ENCODE measurements at places on chromosomes 13 and 19.
A peak's percentile ranks its signal among the peaks of the same experiment; 100 is the strongest.

DNA sequence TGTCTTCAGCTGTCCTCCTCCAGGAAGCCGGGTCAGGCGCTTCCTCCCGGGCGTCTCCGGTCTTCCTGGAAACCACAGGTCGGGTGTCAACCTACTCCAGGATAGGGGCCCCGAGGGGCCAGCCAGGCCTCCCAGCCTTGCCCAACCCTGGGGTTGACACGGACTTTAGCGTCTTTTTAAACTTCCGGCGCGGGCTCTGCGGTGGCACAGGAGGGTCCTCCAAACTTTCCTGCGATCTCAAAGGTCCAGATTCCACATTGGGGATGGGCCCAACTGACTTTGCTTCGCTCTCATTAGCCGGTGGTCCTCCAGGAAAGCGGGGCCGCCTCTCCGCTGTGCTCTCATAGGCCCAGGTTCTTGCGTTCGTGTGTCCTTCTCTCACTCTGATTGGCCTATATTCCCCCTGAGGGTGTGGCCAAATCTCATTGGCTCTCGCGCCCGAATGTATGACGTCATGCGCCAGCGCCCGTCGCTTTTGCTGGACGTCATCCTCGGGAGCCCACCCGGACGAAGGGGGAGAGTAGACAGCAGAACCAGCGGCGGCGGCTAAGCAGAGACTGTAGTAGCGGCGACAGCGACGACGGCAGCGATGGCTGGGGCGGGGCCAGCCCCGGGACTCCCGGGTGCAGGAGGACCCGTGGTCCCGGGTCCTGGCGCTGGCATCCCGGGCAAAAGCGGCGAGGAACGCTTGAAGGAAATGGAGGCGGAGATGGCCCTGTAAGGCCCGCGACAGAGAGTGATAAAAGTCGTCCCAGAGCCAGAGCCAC is at the start of gene RBM42:
TSS of gene RBM42 (plus strand) at position 472 of the 767 bp plus-strand sequence. CDS start at position 590, 118 bp downstream.
- peak; percentile 45 for DNase-seq

- DNase-seq: no peak
Observed at GRCh38 chr13:31385540-31385939, 185.8 kb downstream of the B3GLCT start.

- no peak for DNase-seq
Observed at GRCh38 chr13:64546371-64546770, 2683.8 kb downstream of the PCDH9 start.

GRCh38 chr19:17847538-17848366 is at the start of gene JAK3:
JAK3 (minus strand) TSS chr19:17847982; CDS start chr19:17844417, 3,565 bp downstream.
- DNase-seq: no peak

DNA sequence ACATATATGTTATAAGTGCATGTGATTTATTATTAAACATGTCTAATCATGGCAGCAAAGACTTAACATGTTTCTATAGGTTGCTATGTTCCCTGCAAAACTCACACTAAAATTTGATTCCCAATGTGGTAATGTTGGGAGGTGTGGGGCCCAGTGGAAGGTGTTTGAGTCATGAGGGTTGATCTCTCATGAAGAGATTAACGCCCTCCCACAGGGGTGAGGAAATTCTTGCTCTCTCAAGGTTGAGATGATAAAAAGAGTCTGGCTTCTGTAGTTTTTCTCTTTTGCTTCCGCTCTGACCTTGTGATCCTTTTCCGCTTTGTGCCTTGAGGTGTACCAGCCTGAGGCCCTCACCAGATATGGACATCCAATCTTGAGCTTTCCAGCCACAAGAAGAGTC is 737.5 kb upstream of the SLITRK5 start:
- no peak for DNase-seq

GRCh38 chr13:87094646-87095045 is 576.5 kb upstream of the SLITRK5 start:
- no peak for DNase-seq

- no peak for DNase-seq
Observed at GRCh38 chr13:46290434-46290833, 78.7 kb downstream of the LRRC63 start.

- no peak for DNase-seq
Observed at GRCh38 chr13:107680115-107680514, 535.2 kb downstream of the LIG4 start.

DNA sequence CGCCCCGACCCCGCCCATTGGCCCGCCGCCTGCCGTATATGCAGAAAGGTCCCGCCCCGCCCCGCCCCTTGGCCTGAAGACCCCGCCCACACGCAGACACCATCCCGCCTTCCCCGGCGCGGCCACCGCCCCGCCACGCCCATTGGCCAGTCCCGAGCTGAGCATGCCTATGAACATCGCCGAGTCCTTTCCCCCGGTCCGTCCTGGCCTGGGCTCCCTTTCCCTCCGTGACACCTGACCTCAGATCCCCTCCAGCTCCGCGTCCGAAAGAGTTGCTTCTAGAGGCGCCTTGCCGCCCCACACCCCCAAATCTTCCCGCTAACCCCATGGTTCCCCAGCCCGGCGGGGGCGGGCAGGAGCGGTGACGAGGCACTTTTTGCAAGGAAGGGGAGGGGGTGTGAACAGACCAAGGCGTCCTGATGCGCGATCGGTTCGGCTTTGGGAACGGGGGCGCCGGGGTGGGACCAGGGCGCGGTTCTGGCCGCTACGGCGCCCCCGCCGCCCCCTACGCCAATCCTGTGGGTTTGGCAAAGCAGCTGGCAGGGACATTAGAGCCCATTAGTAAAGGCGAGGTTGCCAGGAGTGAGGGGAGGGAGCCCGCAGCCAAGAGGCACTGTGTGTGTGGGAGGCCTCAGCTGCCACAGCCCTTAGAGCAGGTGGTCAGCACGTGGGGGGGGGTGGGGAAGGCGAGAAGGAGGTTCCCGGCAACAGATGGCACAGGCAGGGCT is 406 bp upstream of the NUMBL start:
- no peak for DNase-seq

DNA sequence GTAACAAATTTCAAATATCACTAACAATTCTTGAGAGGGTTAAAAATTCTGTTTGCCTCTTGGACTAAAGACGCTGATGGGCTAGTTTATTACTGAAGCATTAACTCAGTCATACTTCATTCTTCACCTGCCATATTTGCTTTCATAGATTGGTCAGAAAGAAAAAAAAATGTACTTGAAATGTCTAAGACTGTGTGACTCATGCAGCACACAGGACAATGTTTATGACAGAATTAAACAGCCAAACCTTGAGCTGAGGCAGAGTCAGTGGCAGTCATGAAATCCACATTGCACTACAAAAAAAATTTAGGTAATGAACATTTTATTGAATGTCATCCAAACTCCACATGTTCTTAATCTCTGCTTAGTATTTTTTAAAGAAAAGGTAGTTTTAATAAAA is 135.6 kb downstream of the PRR20E start:
- no peak for DNase-seq

DNA sequence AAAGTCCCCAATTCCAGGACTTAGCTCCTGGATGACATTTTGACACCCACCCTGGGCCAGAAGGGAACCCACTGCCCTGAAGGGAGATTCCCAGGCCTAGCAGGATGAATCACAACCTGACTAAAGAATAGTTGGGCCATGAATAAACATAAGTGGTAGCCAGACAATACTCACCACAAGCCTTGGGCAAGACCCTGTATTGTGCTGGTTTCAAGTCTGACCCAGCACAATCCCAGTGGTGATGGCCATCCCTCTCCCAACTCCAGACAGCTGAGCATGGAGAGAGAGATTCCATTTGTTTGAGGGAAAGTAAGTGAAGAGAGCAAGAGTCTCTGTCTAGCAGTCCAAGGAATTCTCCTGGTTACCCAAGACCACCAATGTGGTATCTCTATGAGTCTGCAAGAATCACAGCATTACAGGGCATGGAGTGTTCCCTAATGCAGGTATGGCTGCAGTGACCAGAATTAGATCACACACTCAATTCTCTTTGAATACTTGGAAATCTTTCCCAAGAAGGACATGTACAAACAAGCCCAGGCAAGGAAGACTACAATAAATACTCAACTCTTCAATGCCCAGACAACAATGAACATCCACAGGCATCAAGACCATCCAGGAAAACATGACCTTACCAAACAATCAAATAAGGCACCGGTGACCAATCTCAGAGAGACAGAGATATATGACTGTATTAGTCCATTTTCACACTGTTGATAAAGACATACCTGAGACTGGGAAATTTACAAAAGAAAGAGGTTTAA is 158.0 kb downstream of the VWA8 start:
- no peak for DNase-seq

- no peak for DNase-seq
Observed at GRCh38 chr13:94666065-94666464, 46.3 kb downstream of the SOX21 start.

GRCh38 chr13:39451860-39452301 is 151.1 kb downstream of the LHFPL6 start:
- no peak for DNase-seq

DNA sequence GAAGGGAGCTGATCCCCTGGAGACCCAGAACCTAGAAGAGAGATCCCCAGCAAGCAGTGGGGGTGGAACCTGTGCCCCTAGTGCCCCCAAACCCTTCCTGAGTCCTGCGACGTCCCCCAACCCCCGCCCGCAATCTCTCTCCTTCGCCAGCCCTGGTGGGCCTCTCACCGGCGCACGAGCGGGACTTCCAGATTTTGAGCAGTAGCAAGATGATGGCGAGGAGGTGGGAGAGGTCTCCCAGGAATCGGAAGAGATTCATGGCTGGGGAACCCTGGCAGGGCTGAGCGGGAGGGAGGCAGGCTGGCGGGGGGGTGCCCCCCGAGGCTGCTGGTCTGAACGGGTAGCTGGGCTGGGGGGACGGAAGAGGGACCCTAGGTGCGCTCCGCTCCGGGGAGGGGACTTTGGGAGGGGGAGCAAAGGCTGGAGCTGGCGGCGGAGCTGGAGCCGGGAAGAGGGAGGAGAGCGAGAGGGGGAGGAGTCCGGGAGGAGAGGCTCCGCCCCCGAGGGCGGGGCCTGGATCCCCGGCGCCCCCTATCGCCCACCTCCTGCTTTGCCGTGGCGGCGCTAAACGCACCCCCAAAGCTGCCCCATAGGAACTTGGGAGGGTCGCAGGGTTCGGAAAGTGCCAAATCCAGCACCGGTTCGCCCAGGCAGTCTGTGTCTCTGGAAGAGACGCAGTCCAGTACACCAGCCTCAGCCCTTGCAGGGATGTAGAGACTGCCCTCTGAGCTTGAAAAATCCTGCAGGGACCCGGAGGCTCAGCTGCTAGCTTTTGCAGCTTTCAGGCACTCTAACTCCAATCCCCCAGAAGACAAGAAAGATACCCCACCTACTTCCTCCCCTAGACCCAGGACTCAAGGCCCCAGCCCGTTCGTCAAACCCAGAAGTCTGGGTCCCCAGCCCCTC is at the start of gene KDELR1:
TSS of gene KDELR1 (minus strand) at position 452 of the 906 bp plus-strand sequence. CDS start at position 259, 193 bp downstream.
- peak; percentile 63 for DNase-seq

GRCh38 chr13:25847145-25847544 is 204.7 kb downstream of the SHISA2 start:
- no peak for DNase-seq

- no peak for DNase-seq
Observed at GRCh38 chr13:76882431-76882830, 3.8 kb downstream of the KCTD12 start.

GRCh38 chr13:59373341-59373740 is 790.4 kb downstream of the DIAPH3 start:
- no peak for DNase-seq

DNA sequence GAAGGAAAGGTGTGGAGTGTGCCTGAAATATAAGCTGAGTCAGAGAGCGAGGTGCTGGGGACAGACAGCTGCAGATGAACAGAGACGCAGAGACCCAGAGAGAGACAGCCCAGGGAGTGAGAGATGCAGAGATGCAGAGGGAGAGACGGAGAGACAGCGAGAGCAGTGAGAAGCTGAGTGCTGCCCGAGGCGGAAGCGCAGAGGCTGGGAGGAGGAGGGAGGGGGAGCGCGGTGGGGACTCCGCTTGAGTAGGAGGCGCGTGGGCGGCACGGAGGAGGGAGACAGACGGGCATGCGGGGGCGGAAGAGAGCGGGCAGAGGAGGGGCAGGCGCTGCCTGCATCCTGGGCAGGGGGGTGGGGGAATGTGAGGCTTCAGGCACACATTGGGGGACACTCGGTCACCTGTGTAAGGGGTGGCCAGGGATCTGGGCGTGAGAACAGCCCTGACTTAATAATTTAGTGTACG is 25.7 kb downstream of the SLC8A2 start:
- no peak for DNase-seq

DNA sequence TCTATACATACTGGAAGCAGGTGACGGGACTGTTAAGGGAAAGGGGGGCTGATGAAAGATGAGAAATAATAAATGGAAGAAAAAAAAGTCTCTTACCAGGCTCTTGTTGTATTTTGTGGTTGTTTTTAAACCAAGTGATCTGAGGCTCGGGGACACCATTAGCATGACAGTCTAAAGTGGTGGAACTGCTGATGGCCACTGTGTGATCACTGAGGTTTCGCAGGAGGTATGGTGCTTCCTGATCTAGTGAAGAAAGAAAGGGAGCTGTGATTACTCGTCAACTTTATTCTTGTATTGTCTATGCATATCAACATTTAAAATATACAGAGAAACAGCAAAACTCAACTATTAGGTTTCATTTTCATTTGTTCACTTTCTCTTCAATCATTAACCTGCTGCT is 110.1 kb downstream of the FLT1 start:
- DNase-seq: no peak

DNA sequence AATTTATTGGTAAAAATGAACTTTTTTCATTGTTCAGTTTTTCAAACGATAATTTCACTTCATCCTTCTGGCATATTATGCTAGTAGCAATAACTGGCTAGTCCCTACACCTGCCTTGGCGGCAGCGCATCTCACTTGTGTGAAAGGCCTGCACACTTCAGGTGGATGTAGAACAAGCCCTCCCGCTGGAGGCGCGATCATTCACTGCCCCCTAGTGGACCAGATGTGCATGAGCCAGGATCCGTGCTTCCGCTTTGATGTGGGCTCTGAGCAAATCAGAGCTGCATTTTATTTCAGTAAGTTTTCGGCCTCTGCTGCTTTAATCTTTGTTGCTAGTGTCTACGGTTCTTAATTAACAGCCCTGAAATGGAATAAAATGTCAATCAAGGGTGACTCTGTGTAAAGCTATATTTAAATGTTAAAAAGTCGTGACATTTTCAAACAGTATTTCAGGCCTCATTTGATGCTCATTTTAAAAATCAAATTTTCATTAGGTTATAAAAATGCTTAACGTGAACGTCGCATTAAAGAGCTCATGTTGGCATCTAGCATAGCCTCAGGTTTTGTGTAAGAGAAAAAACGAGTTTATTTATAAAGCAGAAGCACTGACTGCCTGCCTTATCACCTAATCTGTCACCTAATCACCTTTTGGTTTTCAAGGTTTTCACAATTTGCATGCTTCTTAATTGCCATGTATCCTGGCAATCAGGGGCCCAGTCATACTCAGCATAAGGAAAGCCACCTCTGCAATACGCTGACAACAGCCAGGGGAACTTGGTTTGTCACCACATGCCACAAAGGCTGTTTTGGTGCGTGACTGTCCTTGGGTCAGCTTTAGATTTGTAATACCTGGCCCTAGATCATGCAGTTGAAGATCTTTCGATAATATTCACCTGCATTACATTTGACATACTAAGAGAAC is 112.2 kb downstream of the TEX26 start:
- DNase-seq: no peak

- no peak for DNase-seq
Observed at GRCh38 chr19:40923934-40924391, 41.9 kb upstream of the CYP2A7 start.

DNA sequence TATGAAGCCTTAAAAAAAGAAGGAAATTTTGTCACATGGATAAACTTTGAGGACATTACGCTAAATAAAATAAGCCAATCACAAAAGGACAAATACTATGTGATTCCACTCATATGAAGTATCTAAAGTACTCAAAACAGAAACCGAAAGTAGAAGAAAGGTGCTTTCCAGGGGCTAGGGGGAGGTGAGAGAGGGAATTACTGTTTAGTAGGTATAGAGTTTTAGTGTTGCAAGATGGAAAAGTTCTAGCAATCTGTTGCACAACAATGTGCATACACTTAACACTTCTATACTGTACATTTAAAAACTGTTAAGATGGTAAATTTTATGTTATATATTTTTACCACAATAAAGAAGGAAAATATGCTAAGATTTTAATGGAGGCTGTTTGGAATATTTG is 83.0 kb downstream of the POLR1D start:
- DNase-seq: no peak

Measured in cortex of kidney (tissue), 1 donor.